Right ventricle myocardium superior (tissue), 1 donor: ENCODE measurements at places on chromosomes 16 and 17.

DNA sequence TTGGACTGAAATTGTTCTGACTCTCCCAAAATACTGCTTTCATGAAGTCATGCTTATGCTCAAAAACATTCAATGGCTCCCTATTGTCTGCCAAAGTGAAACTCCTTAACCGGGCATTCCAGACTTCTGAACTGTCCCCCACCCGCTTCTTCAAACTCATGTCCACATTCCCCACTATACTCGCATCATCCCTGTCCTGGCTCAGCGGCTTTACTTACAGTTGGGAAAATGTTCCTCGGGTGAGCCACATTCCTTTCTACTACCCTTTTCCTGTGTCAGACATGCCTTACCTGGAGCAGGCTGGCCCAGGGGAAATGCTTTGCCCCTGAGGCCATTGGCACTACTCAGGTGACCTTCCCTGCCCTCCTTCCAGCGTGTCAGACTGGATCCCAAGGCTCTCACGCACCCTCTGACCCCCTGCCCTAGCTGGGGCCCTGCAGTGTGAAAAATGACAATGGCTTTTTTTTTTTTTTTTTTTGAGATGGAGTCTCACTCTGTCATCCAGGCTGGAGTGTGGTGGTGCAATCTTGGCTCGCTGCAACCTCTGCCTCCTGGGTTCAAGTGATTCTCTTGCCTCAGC, 5.3 kb downstream of the CYGB start:
- no peak for DNase-seq

DNA sequence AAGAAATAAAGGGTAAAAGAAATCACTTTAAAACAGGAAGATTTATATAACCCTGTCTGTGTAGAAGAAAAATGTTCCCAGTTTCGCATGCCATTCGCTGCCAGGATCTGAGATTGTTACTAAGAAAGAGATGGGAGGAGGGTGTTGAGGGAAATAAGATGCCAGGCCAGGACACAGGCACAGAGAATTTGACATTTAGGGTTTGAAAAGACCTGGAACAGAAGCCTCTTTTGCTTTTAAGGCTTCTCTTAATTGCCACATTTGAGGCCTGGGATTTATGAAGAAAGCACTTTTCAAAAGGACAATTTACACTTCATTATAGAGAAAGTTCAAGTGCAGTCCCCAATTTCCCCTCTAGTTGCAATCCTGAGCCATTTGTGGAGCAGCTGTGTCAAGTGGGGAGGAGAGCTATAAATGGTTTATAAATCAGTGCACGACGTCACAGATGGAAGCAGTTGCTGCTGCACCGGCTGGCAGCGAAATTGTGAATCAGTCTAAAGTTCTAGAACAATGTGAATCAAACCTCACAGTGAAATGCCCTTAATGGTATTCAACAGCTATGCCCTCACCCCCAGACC, 26.5 kb upstream of the C16orf87 start:
- no peak for DNase-seq

GRCh38 chr17:72397687-72398086, 276.9 kb downstream of the SOX9 start:
- DNase-seq = no peak

DNA sequence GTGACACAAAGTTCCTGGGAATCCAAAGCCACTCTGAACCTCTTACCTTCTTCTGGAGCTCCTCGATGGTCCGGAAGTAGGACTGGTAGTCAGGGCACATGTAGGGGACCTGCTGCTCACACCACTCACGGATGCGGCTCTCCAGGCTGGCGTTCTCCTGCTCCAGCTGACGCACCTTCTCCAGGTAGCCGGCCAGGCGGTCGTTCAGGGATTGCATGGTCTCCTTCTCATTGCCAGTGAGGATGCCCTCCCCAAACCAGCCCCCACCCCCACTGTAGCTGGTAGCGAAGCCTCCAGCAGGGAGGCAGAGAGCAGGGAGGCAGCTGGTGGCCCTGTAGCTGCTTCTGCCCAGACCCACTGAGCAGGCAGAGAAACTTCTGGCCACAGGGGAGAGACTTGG, 370 bp downstream of the KRT35 start:
- DNase-seq = no peak

DNA sequence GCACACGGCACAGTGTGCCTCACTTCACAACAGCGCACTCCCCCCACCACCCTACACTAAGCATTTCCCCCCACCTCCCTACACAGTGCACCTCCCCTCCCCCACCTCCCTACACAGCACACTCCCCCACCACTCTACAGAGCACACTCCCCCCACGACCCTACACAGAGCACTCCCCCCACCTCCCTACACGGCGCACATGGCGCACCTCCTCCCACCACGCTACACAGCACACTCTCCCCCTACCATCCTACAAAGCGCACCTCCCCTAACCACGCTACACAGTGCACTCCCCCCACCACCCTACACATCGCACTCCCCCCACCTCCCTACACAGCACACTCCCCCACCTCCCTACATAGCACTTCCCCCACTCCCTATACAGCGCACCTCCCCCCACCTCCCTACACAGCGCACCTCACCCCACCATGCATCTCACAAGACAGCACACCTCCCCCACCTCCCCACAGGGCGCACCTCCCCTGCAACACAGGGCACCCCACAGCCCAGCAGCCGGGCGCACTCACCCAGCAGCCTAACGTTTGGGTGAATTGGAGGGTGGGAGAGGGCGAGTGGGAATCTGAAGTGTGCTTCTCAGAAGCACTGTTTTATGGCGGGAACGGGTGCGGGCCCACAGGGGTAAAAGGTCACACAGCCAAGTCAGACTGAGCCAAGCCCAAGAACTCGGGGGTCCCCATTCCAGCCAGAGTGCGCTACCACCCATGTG, 10.3 kb downstream of the KNOP1 start:
- no peak for DNase-seq

DNA sequence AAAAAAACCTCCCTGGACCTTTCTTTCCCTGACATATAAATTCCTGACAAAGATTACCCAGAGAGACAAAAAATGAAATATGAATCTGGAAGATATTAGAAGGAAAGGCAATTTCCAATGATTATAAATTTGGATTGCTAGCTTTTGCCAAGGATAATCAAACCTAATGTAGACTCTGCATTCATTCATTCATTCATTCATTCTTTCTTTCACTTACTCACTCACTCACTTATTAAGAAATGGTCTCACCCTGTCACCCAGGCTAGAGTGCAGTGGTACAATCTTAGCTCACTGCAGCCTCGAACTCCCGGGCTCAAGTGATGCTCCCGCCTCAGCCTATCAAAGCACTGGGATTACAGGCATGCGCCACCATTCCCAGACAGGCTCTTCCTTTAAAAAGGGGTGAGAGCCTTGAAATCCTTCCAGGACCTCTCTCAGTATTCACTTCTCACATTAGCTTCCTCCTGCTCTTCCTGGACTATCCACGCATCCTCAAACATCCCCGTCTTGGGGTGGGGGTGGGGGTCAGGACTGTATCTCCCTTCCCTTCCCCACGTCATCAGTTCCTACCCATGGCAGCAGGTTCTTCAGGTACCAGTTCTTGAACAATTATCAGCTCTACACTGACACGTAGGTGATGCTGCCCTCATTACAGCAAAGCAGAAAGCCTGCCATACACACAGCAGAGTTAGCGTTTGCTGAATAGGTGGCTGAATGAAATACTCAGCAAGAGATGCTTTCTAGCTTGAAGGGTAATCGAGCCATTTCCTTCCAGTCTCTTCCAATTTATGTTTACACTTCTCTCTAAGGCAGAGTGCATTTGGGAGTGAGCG, 19.8 kb downstream of the PRPSAP1 start:
- no peak for DNase-seq

DNA sequence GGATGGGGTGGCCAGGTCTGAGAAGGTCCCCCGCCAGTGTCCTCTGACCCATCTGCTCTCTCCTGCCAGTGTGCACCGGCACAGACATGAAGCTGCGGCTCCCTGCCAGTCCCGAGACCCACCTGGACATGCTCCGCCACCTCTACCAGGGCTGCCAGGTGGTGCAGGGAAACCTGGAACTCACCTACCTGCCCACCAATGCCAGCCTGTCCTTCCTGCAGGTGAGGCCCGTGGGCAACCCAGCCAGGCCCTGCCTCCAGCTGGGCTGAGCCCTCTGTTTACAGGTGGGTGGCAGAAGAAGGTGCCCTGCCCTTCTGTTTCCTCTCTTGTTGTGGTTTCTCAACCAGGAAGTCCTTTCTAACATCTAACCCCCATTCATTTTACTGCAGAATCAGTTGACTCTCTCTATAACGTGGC, 7.1 kb downstream of the ERBB2 start:
- no peak for DNase-seq

- no peak for DNase-seq
Observed at GRCh38 chr16:49543631-49543946, 170.0 kb downstream of the C16orf78 start.

DNA sequence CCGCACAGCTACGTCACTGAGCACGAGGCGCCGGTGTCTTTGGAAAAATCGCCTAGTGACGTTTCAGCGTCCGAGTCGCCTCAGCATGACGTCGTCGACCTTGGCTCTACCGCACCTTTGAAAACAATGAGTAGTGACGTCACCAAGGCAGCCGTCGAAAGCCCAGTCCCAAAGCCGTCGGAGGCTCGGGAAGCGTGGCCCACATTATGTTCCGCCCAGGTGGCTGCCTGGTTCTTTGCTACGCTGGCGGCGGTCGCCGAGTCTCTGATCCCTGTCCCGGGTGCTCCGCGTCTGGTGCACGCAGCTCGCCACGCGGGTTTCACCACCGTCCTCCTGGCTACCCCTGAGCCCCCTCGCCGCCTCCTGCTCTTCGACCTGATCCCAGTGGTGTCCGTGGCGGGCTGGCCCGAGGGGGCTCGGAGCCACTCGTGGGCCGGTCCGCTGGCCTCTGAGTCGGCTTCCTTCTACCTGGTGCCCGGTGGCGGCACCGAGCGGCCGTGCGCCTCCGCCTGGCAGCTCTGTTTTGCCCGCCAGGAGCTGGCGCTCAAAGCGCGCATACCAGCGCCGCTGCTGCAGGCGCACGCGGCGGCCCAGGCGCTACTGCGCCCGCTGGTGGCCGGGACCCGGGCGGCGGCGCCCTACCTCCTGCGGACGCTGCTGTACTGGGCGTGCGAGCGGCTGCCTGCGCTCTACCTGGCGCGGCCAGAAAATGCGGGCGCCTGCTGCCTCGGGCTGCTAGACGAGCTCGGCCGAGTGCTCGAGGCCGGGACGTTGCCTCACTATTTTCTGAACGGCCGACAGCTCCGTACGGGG, 1.5 kb downstream of the TMEM102 start:
- peak; percentile 87 for DNase-seq

GRCh38 chr17:75487351-75488070, 27.8 kb downstream of the CASKIN2 start:
- peak; percentile 70 for DNase-seq

- no peak for DNase-seq
Observed at GRCh38 chr16:75073545-75074303, 42.9 kb downstream of the LDHD start.

DNA sequence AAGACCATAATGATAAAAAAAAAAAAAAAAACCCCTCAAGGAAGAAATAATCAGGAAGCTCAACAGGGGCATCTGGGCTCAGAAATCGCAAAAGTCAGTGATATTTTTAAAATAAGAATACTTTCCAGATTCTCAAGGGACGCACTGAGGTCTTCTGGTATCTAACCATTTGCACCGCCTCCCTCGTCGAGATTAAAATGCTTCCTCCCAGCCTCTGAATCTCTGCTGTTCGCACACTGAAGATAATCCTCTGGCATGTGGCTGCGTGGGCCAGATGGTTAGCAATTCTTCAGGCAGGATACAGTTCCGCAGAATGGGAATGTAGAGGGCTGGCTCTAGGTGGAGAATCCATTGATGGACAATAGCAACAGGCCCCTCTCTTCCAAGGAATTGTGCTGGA, 211.7 kb upstream of the CDH5 start:
- DNase-seq = no peak

DNA sequence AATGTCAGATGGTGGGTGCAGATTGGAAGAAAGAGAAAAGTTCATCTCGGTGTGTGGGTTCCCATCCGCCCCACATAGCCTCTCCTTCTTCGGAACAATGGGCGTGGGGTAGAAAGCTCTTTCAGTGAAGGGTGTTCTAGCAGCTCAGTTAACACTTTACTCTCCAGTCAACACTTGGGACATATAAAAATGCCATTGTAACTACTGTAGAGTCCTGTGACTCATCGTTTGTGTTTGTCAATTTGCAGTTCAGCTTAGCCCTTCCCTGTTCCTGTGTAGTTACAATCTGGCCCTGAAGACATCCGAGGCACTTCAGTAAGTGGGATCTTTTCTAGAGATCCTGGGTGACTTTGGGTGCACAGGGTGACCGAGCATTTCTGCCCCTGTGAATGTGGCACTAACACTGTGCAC, 11.5 kb upstream of the CLEC18C start:
- DNase-seq = no peak

DNA sequence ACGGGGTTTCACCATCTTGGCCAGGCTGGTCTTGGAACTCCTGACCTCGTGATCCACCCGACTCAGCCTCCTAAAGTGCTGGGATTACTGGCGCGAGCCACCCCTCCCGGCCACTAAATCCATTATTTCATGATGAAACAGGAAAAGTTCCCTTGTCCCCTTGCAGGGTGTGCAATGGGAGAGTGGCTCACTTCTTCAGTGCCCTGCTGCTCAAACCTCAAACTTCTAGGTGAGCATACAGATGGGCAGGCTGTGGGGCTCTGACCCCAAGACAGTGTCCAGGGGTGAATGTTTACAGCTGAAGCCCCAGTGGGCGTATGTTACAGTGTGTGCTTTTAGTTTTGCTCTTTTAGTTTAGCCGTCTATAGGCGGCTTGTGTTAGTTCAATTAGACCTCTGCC, 34.7 kb downstream of the GJC1 start:
- DNase-seq = no peak
